Activated CD4-positive, alpha-beta T cell treated with anti-CD3 and anti-CD28 coated beads, Interleukin-2, amount 10 ng/mL, durations not matched to agents 24 days and 14 days (primary cell): ENCODE measurements at places on chromosomes 16 and 17. TPM values are rescaled to one million over a fixed set of nuclear protein-coding genes. Genes with fewer than 3 reads are reported as not detected.
A peak's percentile ranks its signal among the peaks of the same experiment; 100 is the strongest.

GRCh38 chr16:82265809-82266208, 95.8 kb upstream of the MPHOSPH6 start:
- no peak for DNase-seq

- peak; percentile 86 for DNase-seq
Observed at GRCh38 chr16:17194190-17194780, 276.5 kb downstream of the XYLT1 start.

DNA sequence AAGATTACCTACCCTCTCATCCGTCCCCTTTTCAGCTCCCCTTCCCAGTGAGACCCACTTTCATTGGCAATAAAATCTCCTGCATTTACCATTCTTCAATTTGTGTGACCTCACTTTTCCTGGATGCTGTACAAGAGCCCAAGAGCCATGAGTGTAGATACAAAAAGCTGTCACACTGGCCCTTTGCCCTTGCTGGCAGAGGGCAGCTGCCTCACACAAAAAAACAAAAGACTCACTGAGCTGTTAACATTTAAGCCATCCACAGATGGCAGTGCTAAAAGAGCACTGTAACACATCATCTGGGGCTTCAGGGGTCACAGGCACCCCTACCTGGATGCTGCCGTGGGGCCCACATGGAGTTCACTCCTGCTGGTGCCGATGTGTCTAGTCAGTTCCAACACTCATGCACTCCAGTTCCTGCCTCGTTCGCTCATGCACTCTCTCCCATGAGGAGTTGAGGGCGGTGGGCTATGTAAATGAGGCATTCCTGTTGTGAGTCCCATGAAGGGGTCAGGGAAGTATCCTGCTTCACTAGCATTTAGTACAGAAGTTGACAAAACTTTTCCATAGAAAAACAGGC, 123.1 kb downstream of the CA10 start:
- no peak for DNase-seq

GRCh38 chr16:66553223-66553622, 847 bp downstream of the CKLF start:
- DNase-seq, result peak; percentile 72

DNA sequence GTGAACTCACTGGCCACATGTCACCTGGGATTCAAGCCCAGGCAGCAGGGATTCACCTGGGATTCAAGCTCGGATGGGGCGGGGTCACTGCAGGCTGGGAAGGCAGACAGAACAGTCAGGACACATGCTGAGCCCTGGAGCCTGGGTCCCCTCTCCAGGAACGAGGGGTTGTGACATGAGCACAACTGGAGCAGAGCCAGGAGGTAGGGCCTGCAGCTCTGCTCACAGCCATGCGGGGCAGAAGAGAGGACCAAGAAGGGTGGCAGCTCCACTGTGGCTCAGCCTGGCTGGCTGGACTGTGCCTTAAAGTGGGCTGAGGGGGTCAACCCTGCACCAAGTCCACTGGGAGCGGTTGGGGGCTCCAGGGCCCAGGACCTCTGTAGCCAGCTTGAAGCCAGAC, 150.1 kb downstream of the RAB11FIP4 start:
- DNase-seq, result no peak

GRCh38 chr17:37239690-37240334, 136.0 kb upstream of the C17orf78 start:
- peak; percentile 63 for DNase-seq

DNA sequence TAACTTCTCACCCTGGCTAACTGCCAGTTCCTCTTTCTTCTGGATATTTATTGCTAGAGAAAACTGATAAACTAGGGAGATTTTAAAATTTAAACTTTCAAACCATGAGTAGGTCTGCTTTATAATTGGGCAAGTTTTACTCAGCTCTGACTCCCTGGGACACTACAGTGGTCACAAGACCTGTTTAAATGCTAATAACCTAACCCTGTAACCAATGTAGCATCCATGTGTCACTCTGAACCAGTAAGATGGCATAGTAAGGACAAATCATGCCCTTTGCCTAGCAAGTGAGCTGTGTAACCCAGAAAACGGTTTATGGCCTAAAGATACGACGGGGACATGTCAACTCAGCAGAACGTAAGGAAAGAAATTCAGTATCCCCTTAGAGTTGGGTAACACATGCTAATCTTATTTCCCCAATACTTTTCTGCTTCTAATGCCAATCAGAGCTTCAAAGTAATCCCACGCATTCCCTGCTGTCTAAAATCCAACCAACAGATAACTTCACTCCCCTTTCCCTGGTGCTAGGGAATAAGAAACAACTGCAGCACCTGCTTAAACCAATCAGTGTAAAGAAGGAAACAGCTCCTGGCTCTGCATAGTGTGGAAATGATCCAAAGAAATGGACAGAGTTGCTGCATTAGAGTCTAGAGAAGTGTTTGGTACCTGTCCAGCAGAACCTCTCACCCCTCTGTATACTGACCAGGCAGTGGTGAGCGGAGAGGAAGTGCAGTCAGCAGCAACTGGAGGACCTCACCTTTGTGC, 85.7 kb downstream of the NCOR1 start:
- peak; percentile 42 for DNase-seq

- DNase-seq, result no peak
Observed at GRCh38 chr16:54890381-54890780, 40.3 kb upstream of the IRX5 start.

GRCh38 chr16:27332105-27332504, 18.3 kb downstream of the IL4R start:
- DNase-seq, result no peak

- DNase-seq, result peak; percentile 94
Observed at GRCh38 chr17:80008383-80008840, 27.3 kb downstream of the TBC1D16 start.

- DNase-seq, result peak; percentile 60
Observed at GRCh38 chr16:4537376-4538343, 913 bp downstream of the CDIP1 start.

DNA sequence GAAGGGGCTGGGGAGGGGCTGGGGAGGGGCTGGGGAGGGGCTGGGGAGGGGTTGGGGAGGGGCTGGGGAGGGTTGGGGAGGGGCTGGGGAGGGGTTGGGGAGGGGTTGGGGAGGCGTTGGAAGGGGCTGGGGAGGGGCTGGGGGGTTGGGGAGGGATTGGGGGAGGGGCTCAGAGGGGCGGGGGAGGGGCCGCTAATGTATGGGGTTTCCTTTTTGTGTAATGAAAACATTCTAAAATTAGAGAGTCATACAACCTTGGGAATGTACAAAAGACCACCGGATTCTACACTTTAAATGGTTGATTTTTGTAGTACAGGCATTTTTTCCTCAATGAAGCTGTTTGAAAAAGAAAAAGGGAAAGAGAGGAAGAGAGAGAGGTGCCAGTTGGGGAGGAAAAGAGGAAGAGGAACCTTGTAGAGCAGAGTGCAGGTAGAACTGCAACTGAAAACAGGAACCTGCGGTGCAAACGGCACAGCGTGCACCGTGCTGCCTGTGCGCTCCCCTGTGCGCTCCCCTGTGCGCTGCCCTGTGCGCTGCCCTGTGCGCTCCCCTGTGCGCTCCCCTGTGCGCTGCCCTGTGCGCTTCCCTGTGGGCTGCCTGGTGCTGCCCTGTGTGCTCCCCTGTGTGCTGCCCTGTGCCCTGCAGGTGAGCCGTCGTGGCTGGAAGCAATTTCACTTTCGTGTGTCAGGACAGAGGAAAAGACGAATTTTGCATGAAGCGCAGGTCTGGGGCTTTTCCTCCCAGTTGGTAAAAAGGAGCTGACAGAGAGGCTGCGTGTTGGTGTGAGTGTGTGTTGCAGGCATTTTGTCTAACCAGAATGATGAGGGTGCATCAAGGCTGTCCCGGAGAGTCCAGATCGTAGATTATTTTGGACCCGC, 40.8 kb downstream of the METRNL start:
- peak; percentile 69 for DNase-seq

- DNase-seq, result peak; percentile 74
Observed at GRCh38 chr17:16398270-16399267, 16.8 kb upstream of the TRPV2 start.

GRCh38 chr17:3913531-3914311, 2.5 kb downstream of the P2RX1 start:
- peak; percentile 95 for DNase-seq

- peak; percentile 95 for DNase-seq
Observed at GRCh38 chr16:30844671-30845449, 49.0 kb downstream of the BCL7C start.

The C16orf95 gene
- total RNA-seq, result 10.9 and 11.1 TPM in 2 replicates

The SUZ12 gene
- total RNA-seq, result 81.1 and 82.0 TPM in 2 replicates

The SNX20 gene
- 33.3 and 34.9 TPM in 2 replicates for total RNA-seq

The KRTAP9-8 gene
- not detected in 2 replicates for total RNA-seq

The LASP1 gene
- 130 and 131 TPM in 2 replicates for total RNA-seq

The PDILT gene
- total RNA-seq, result not detected in 2 replicates
